ENCODE measurements at places on chromosomes 7 and 10.

DNA sequence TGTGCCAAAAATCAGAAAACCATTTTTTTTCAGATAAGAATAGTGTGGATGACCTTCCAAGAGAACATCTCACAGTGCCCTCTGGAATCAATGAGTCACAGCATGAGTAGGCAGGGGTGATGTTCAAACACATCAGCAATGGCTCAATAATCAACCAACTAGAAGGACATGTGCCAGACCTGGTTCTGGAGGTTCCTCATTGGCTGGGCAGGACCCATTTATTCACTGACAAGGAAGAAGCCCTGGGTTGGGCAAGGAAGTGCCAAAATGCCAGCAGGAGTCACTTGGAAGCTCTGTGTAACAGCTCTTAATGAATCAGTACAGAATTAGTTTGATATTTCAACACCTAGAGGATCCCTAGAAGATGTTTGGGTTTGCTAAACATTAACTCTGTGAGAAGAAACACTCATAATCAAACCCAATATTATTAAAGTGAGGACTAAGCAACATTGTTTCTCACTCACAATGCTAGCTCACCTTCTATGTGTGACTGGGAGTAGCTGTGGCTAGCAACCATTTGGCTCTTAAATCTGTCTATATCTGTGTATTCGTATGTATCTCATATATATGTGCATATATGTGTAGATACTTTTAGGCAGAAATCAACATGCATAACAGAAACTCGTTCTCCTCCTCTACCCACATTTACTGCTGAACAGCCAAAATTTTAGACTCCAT is 72.3 kb upstream of the APBB1IP start:
- DNase-seq, result no peak

DNA sequence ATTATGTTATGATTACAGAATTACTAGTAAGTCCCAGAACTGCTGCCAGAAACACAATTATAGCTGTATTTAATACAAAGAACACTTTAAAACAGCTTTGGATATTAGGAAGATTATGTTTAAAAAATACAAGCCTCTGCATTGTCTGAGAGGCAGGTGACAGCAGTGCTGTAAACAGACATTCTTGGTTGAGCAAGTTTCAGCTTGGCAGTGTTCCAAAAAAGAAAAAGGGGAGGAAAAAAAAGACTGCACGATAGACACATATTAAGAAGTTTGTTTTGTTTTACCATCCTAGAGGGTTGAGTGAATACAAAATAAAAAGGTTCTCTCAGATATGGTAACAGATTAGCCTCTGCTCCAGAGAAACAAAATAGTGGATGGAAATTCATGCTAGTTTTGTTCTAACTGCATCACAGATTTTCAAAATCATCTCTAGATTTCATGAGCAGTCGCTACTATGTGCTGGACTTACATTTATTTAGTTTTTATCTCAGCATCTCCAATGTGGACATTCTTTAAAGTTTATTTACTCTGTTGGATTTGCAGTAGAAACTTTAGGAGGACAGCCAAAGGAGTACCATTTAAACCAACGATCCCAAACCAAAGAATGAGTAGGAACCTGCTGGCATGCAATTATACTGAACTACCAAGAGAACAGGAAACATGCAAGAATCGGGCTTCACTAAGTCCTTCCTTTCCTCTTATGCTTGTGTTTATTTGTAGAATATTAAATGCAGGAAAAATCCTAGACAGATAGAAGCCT is 9.0 kb downstream of the FAM204A start:
- peak; percentile 16 for DNase-seq

DNA sequence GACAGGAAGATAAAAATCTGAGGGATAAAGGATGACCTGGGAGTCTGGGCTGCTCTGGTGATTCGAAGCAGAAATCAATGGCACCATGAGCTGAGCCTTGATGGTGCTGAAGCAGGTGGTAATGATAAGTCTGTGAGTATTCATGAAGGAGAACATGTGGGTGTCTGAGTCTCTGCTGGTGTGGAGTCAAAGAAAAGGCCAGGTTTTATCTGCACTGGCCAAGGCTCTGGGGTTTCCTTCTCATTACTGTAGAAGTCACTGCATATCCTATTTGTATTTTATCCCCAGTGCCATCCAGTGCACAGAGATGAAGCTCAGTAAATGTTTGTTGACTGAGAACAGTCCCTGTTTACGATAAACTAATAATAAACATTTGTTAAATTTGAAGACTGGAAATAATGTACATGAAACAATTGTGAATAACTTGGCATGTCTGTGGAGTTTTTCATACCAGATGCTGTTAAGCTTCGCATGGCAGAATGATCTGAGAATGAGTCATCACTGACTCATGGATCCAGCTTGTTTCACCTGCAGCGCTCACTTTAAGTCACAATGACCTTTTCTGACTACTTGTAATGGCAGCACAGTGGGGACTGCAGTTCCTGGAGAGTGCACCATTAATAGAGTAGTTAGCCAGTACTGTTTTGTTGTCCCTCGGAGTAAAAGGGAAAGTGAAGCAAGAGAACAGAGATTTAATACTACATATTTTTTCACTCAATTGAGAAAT is 538.5 kb downstream of the HTR7 start:
- DNase-seq, result no peak

DNA sequence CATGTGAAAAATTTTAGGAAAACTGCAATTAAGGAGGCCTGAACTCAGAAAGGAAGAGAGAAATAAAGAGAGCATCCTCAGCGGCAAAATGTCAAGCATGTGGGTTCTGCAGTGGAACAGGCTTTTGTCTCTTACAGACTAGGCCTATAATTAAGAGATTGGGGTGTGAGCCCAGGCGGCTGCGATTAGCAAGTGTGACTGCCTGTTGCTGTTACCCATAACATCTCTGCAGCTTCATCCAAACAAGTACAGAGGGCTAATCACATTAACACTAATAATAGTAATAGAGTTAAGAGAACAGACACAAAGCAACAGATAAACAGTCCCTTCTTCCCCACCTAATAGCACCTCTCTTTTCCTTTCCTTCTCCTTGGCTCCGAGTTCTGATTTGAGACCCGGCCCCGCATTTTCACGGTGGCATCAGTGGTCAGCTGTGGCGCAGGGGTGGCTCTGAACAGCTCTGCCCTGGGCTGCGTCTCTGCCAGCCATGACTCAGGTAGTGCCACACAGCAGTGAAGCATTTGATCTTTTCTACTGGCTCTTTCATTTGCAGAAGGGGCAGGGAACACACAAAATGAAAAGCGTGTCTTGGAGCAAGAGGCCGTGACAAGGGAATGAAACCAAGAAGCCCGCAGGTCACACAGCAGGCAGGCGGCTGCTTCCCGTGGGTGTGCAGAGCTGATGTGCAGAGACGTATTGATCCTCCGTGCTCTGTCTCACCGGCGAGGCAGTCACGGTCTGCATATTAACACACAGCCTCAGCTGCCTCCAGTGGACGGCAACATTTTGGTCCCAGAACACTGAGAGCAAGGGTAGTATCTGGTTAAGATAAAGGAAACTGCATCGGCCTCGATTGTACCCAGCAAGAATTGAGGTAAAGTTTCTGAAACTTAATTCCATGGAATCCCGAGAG is 103.1 kb downstream of the KLF6 start:
- no peak for DNase-seq

DNA sequence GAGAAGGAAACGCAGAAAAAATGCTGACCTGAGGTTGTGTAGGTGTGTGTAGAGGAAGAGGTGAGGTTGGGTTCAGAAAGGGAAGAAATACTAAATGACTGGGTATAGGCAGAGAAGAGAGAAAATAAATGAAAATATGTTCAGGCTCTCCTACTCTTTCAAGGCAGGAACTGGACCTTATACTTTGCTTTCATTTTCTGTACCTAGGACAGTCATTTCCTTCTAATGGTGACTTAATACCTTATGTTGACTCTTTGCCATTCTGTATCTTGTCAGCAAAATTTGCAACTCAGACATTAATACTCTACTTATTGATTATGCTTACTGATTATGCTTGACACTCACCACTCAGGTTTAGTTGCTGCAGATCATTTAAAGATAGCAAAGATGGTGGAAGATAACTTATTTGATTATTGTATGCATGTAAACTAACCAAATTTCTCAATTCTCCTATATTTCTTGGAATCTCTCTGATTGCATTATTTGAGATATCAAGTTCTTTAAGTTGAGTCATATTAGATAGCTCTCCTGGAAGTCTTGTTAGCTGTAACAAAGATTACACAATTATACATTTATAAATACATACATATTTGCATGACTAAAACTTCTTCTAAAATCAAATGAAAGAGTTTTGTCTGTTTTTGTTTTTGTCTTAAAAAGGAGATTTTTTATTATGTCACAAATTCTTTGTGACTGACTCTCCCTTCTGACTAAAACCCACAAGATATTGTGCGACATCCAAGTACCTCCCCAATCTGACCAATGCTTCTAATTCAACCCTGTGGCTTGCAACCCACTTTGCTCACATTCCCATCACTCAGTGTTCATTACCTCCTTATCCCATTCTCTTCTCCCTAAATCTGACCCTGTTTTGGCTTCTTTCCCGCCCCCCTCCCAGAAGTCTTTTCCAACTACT is 20.0 kb downstream of the LRRD1 start:
- DNase-seq, result no peak

DNA sequence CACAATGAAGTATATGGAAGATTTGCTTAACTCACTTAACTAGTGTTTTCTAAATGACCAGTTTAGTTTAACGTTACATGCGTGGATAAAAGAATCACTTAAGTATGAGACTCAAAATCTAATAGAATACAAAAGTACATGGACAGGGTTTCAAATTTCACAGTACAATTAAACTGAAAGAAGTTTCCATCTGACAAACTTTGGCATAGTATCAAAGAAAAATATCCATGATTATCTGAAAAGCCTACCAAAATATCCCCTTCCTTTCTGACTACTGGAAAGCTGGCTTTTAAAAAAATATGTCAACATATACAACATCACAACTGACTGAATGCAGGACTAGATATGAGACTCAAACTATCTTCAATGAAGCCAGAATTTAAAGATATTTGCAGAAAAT is 164.8 kb downstream of the ZNF438 start:
- DNase-seq, result no peak

DNA sequence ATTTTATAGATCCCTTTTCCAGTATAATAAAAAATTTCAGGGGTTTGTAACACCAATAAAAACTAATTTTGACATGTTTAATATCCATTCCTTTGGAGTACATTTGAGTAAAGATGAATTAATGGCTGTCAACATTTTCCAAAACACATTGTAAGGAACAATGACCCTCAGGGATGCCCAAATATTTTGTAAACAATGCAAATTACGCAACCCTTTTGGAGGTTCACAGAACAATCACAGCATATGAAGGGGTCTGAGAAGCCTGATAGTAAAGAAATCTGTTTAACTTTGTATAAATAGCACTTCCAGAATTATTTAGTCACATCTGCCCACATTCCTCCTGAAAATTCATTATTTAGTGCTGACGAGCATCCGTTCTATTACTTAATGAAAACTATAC is 152.8 kb upstream of the FEZF1 start:
- no peak for DNase-seq

Measured in hematopoietic multipotent progenitor cell treated with erythropoietin and hydrocortisone succinate and interleukin-3 and kit ligand, for 17 days (in vitro differentiated cells).